ENCODE measurements at places on chromosomes 12 and 14. TPM values are rescaled to one million over a fixed set of nuclear protein-coding genes. Genes with fewer than 3 reads are reported as not detected.

The PRIMA1 gene
- 1.8 TPM for total RNA-seq

DNA sequence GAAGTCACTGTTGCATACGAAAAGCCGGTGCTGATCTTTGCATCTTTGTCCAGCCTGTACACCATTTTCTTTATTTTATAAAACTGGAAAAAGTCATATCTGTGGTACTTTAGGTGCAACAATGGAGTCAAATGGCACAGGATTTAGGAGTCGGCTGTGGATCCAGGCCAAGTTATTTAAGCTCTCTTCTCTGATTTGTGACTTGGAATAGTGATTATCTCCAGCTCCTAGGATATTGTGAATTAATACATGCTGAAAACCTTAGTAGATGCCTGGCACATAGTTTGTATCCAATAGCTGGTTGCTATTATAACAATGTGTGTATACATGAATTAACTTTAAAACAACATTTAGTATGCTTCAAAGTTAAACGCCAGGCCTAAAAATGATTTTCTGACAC, 6.2 kb upstream of the CCER1 start:
- no peaks in the 10 kb centered on the region for H3K27me3 ChIP-seq
- H3K4me1 ChIP-seq: no peaks in the 10 kb centered on the region
- no peak overlapping the region for H3K27ac ChIP-seq

- H3K4me1 ChIP-seq: no peaks in the 10 kb centered on the region
- DNase-seq: no peak
- H3K36me3 ChIP-seq: no peaks in the 10 kb centered on the region
These were observed 463.2 kb upstream of the MGAT4C start for GRCh38 chr12:86719381-86719780.

DNA sequence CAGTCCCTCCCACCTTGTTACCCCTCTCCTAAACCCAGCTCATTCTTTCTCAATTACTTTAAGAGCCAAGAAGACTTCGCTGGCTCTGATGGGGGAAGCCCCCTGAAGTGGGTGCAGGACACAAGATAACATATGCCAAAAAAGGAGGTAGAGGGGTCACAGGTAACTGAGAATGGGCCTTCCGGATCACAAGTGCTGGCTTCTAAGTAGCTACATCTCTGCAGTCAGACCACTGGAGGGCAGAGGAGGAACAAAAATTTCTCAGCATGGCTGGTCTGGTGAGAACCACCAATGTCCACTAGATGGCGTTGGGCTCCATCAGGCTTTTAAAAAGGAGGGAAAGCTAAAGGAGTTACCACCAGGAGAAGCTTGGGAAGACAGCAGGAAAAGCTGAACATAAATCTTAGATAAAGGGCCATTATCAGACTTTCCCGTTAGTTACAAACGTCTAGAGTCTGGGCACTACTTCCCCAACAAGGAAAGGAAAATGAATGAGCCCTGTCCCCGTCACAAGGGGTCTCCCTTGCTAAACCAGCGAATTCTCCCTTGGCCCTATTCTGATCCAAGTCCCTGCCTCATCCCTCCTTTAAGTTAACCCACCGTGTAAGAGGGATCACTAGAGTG, 11.6 kb upstream of the CDH24 start:
- DNase-seq: peak; percentile 84
- H3K4me1 ChIP-seq: peaks cover 33% of the 10 kb centered on the region
- H3K27me3 ChIP-seq: no peaks in the 10 kb centered on the region
- peaks cover 73% of the 10 kb centered on the region for H3K36me3 ChIP-seq

The EPYC gene
- total RNA-seq: not detected

GRCh38 chr12:6532927-6533652, 1.2 kb upstream of the GAPDH start:
- H3K27me3 ChIP-seq: no peaks in the 10 kb centered on the region
- H3K36me3 ChIP-seq: peaks cover 56% of the 10 kb centered on the region
- peak; percentile 65 for DNase-seq
- H3K4me1 ChIP-seq: peaks cover 50% of the 10 kb centered on the region
- H3K4me3 ChIP-seq: peak overlapping the region; percentile 97
- peak overlapping the region; percentile 97 for H3K27ac ChIP-seq

The CISTR gene
- total RNA-seq: not detected

The RNASE3 gene
- total RNA-seq: 1.4 TPM

GRCh38 chr14:81535396-81536164, 1.9 kb upstream of the SEL1L start:
- H3K4me1 ChIP-seq: peaks cover 51% of the 10 kb centered on the region
- peak overlapping the region; percentile 56 for H3K27ac ChIP-seq
- H3K27me3 ChIP-seq: peaks cover 5% of the 10 kb centered on the region
- no peak for DNase-seq
- H3K4me3 ChIP-seq: no peak overlapping the region
- no peaks in the 10 kb centered on the region for H3K36me3 ChIP-seq

- peaks cover 43% of the 10 kb centered on the region for H3K4me1 ChIP-seq
- no peak overlapping the region for H3K4me3 ChIP-seq
- H3K36me3 ChIP-seq: no peaks in the 10 kb centered on the region
- H3K27ac ChIP-seq: peak overlapping the region; percentile 81
These were observed 10.0 kb upstream of the CDC42BPB start for GRCh38 chr14:103067231-103067954.

The PLEK2 gene
- not detected for total RNA-seq

Data from stomach (tissue), 19 donors.